ENCODE measurements at places on chromosomes 2 and 18.

GRCh38 chr18:13465476-13465875 is 246.9 kb downstream of the LDLRAD4 start:
- no peak for DNase-seq

DNA sequence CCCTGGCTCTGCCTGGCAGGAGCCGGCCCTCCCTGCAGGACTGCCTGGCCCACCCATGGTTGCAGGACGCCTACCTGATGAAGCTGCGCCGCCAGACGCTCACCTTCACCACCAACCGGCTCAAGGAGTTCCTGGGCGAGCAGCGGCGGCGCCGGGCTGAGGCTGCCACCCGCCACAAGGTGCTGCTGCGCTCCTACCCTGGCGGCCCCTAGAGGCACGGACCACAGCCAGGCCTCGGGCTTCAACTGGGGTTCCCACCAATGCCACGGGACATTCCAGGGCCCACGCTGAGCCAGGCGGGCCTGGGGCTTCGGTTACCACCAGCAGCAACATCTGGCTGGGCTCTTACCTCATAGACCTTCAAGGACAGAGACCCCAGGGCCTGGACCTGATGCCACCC is 6.1 kb upstream of the GMPPA start:
- DNase-seq, result no peak

DNA sequence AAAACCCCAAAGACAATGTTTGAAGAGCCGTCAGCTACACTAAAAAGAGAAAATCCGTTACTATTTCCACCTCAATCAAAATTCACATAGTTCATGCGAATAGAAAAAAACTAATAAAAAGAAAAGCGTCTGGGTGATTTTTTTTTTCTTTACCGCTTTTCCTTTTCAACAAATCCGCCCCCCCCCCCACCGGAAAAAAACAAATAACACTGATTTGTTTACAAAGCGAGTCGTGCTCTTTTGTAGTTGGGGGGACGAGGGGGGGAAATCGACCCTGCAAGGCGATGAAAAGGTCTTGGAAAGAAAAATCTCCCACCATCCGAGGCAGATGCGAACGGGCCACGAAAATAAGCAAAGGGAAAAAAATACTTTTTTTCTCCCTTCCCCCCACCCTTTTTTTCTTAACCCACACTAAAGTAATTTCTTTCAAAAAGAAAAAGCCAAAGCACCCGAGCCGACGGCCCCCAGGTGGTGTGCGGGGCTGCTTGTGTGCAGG is 638 bp downstream of the ZNF521 start:
- no peak for DNase-seq

DNA sequence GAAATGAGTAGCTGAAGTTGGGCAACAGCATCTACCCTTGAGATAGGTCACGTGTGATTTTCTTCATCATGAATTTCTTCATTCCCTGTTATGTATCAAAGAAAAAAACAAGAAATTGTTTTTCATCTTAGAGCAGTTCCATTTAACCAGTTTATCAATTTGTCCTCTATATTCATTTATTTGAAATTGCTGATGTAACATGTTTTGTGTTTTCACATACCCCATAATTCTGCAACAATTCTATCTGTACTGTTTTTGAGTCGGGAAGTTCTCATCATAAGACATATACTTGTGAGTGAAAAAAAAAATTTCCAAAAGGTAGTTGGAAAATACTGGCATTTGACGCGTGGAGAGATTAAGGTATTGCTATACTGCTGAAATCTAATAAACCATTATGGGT is 422.6 kb upstream of the REG3G start:
- no peak for DNase-seq

DNA sequence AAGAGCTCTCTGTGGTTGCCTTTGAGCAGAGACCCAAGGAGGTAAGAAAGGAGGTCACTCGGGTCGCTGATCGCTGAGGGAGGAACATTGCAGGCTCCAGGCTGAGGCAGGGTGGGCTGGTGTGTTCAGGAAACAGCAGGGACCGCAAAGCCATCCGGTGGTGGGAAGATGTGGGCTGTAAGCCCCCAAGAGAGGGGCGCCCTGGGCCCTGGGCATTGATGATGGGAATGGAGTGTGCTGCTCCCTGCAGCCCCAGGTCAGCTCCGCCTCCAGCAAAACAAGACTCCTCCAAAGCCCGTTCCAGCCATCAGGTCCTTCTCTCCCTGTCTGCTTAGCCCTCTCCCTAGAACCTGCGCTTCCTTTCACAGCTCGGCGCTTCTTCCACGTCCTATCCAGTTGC is 229.7 kb downstream of the KLHL29 start:
- DNase-seq, result no peak

DNA sequence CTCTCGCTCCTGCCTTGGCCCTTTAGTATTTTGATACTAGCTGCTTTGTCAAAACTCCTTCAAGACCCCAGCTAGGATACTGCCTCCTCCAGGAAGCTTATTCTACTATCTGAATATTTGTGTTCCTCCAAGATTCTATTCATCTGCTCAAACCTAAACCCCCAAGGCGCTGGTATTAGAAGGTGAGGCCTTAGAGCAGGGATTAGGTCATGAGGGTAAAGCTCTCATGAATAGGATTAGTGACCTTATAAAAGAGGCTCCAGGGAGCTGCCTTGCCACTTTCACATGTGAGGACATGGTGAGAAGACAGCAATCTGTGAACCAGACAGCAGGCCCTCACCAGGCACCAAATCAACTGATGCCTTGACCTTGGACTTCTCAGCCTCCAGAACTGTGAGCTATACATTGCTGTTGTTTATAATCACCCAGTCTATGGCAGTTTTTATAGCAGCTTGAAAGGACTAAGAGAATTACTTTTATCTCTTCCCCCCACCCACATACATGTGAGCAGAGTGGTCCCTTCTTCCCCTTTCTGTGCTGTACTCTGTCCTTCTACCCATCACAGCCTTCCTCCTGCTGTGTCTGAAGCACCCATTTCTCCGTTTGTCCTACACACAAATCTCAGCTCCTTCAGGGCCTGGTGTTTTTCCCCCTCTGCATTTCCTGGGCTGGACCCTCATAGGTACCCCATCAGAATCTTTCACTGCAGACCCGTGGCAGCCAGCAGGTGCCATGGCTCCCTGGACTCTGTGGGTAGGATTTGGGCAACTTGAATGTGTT is 54.5 kb downstream of the HS1BP3 start:
- DNase-seq, result no peak

GRCh38 chr2:105678346-105678745 is 66.4 kb upstream of the NCK2 start:
- no peak for DNase-seq

DNA sequence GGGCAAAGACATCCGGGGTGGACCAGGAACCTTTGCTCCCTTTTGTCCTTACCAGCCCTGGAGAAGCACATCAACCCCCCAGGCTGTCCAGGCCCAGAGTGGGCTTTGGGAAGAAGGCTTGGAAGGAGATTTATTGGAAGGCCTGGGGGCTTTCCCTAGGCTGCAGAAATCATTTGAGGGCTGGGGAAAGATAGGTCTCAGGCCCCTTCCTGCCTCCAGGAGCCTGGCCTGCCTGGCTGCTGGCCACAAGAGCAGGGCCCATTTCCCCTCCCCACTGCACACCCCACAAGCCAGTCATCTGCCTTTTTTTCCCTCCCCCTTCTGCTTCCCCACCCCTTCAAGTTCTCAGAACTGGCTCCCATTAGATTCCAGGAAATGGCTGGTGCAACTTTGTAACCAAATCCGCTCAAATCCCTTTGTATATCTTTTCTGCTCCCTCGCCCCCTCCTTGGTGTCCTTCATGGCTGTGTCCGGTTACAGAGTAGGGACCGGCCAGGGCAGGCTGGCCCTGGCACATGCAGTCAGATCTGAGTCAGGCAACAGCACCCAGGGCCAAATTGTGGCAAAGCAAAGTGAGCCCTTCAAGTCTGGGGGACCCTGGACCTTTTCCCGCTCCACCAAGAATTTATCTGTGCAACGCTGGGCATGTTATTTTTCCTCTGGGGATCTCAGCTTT is 20.8 kb upstream of the TNP1 start:
- no peak for DNase-seq

All from fibroblast of mammary gland (primary cell).